Stimulated activated CD4-positive, alpha-beta T cell treated with anti-CD3 and anti-CD28 coated beads, Interleukin-4, amount 100 ng/mL, for 24 hours (primary cell): ENCODE measurements at places on chromosomes 7 and 10.
A peak's percentile ranks its signal among the peaks of the same experiment; 100 is the strongest.

- no peak for DNase-seq
Measured at GRCh38 chr7:84389242-84389641, 194.7 kb upstream of the SEMA3A start.

GRCh38 chr10:48187713-48188485 lies 86.6 kb downstream of the FRMPD2 start:
- DNase-seq: no peak

DNA sequence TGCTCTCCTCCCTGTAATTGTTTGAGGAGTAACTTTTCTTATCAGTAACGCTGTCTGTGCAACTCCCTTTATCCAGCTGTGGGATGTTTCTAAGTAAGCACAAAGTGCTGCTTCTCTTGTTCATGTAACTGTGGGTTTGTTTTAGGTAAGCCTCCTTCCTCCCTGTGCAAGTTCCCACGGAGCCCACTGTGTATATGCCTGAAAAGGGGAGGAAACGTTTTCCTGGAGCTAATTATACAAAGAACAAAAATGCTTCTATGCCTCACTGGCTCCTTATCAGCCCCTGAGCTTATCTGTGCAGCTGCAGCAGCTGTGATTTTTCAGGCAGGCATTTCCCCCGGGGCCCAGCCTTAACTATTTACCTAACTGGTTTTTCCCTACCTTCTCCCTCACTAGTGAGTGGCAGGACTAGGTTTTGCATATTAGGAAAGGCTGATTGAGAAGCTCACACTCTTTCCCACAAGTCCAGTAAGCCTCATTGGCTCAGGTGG lies 593.4 kb upstream of the GHITM start:
- no peak for DNase-seq

GRCh38 chr7:23306936-23307521 lies 7.9 kb downstream of the MALSU1 start:
- DNase-seq: no peak

- no peak for DNase-seq
Measured at GRCh38 chr7:135168001-135168400, 2.5 kb downstream of the CYREN start.

GRCh38 chr7:100220586-100221230 lies 959 bp downstream of the PVRIG start:
- DNase-seq: no peak

GRCh38 chr10:1659221-1659791 lies 78.0 kb downstream of the ADARB2 start:
- DNase-seq: no peak

- no peak for DNase-seq
Measured at GRCh38 chr7:19984231-19984632, 210.8 kb upstream of the TMEM196 start.

- DNase-seq: no peak
Measured at GRCh38 chr7:73974101-73974947, 53.6 kb upstream of the ELN start.

GRCh38 chr10:133388973-133389818 lies 4.8 kb upstream of the MTG1 start:
- peak; percentile 56 for DNase-seq

GRCh38 chr10:100622946-100623345 lies 87.2 kb downstream of the HIF1AN start:
- DNase-seq: no peak

DNA sequence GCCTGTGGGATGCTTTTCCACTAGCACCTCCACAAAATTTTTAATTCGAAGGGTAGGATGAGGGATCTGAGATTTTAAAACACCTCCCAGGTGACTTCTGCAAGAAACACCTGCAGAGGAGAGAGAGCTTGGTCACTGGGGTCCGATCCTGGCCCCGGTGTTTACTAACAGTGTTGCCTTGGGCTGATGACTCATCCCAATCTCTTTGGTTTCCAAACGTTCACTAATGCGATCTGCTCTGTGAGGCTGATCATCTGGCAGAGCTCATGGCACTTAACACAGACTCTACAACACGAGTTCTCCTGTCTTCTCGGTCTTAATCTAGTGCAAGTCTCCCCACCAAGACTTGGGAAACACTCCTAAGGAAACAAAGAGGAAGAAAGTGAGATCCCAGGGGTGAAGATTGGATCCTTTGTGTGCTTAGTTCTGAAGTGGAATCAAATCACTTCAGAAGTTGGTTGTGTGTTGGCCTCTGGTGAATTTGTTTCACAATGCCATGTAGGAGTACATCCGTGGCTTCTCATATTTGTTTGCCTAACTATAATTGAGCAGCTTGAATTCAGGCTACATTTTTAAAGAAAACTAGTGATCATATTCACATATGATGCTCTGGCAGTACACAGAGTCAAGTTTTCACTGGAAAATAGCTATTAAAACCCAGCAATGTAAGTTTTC lies 407.9 kb downstream of the NRG3 start:
- DNase-seq: no peak

DNA sequence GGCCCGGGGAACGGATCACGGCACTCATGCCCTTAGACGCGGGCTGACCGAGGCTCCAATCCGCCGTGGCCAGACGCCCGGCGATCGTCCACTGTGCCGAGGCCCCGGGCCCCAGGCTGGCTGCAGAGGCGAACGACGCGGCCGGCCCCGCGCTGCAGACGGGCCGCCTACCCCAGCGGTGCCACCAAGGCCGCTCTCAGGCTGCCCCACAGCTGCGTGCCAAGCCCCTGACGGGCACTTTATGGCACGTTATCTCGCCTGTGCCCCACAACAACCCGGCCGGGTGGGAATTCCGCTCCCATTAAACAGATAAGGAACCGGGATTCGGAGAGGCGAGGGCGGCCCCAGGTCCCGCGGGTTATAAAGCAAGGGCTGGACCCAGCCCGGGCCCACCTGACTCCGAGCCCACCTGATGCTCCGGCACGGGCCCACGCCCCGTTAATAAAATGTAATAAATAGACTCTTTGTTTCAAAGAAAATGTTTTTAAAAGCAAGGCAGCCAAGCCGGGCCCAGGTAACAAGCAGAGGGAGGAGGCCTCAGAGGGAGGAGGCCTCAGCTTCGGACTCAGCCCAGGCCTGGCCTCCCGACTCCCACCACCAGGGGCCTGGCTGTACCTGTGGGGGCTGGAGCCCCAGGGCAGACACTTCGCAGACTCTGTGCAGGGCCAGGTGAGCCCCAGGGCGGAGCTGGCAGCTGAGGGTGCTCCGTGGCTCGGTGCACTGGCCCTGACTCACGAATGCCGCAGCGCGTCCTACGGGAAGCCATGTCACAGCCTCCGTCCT lies 79.7 kb downstream of the FOXL3 start:
- DNase-seq: no peak

DNA sequence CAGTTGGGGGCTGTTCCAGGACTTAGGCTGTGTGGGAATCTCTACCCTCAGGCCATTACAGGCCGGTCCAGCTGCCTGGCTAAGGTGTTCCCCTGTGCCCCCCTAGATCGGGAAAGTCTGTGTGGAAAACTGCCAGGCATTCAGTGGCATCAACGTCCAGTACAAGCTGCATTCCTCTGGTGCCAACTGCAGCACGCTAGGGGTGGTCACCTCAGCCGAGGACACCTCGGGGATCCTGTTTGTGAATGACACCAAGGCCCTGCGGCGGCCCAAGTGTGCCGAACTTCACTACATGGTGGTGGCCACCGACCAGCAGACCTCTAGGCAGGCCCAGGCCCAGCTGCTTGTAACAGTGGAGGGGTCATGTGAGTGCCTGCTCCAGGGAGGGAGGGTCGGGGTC lies 27.1 kb upstream of the CSGALNACT2 start:
- DNase-seq: no peak

GRCh38 chr7:106331441-106332175 lies 46.8 kb upstream of the NAMPT start:
- no peak for DNase-seq

DNA sequence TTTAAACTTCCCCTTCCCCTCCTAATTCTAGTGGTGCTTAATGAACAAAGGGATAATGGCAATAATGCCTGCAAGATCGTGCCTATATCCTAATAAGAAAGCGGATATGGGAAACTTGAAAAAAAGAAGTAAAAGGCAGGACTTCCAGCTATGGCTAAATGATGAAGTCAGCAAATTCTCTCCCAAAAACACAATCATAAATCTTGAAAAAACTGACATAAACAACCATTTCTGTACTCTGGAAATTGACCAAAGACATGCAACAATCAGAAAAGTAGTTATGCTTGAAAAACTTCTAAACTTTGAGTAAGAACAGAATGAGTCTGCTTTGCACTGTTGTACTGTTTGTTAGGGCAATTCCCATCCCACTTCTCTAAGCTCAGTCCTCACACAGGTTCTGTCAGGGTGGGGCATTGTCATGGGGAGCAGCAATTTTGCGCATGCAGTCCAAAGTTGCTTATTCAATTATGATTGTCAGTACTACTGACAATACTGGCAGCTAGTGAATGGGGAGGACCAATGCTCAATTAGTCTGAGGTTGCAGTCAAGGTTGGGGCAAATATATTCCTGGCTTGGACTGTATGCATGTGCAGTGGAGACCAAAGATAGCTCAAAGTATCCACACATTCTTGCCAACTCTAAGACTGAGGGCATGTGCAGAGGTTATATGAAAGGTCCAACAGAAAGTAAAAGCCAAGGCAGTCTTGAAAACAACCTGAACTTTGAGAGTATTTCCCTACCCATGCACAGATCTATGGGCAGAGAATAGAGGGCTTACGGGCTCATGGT lies 34.1 kb upstream of the ARHGAP22 start:
- no peak for DNase-seq

GRCh38 chr10:129725482-129725881 lies 238.6 kb downstream of the EBF3 start:
- DNase-seq: no peak

GRCh38 chr10:132563485-132564248 lies 26.1 kb downstream of the INPP5A start:
- no peak for DNase-seq

DNA sequence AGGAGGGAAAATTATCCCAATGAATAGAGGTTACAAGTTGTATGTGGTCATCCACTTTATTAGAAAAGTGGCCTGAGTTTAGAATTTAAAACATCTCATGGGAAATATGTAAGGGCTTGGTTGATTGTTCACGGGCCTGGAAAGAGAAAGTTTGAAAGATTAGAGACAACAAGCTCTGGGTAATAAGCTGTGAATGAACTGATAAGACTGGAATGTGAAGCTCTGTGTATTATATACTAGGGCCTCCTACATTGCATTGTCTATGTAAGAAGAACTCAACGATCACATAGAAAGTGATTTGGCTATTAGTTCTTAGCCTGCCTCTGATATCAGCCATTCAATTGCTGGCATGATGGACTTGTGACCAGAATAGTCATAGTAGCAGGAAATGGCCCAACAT lies 199.2 kb upstream of the MAGI2 start:
- DNase-seq: no peak

- DNase-seq: no peak
Measured at GRCh38 chr10:93767724-93768399, 10.1 kb downstream of the LGI1 start.

DNA sequence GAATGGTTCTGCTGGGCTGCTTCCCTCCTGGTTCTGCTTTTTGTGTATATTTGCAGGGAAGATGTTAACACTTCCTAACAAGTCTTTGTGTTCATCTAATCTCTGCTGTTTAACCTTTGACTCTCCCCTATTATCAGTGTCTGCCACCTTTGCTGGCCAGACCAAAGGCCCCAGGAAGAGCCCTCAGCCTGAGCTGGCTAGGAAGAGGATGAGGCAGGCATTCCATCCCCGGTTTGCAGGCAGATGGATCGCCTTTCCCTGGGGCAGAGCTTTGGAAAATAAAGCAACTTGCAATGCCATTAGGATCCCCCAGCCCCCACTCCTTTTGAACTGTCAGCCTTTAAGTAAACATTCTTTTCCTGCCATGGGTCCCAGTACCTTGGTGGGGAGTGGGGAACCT lies 19.0 kb downstream of the DPCD start:
- no peak for DNase-seq

DNA sequence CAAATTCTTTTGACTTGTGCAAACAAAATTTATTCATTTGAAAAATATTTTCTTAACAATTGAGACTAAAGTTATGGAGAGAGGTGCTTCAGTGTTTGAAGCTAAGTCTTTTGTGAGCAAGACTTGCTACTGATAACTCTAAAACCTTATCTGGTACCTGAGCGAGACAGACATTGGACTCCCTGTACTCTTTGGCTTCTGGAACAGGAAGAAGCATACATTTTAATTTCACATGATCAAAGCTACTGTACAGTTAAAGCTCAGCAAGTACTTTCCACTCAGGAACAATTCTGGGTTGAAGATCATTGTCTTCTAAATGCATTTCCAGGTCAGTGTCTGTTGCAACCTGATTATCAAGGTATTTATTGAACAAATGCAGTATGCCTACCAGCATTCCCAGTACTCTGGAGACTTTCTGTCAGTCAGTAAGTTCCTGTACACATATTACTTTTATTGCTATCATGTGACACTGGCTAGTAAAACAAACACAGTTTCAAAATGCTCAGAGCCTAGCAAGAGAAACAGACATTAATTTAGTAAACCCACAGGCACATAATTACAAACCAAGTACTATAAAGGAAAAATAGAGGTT lies 42.4 kb downstream of the CABCOCO1 start:
- no peak for DNase-seq

DNA sequence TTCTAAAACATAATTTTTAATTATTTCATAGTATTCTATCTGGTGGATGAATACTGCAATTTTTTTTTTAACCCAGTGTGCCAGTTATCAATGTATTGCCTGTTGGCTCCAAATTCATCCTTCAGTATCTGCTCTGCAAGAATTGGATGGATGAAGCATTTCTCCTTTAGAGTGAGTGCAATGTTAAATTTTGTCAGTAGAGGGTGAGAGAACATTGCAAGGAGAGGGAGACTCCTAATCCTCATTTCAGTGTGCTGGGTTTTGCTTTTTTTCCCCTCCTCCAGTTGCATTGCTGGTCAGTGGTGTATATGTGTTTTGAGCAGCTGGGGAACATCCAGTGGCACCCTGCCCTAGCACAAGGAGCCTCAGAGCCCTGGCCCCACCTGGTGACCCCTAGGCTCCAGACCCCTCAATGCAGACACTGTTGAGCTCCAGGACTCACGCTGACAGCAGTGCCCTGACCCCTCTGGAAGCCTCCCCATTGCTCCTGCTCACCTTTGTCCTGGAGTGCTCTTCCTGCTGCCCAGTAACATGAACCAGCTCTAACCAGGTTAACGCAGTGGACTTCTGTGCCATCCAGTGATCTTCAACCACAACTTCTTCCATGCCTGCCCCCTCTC lies 199.4 kb downstream of the USP6NL start:
- no peak for DNase-seq

DNA sequence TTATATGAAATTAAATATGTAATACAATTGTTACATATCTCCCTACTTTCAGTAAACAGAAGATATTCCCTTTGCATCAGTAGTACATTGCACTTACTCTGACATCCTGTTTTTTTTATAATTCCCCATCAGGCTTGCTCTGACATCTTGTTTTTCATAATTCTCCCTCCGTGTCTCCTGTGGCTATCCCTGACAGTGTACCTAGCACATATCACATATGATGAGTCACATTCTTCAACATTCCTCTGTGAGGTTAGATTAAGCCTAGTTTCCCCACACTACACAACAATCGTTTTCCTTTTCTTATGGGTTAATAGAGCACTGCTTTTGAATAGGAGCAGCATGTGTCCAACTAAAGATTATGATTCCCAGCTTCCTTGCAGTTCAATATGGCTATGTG lies 250.6 kb upstream of the NPVF start:
- DNase-seq: no peak
